ENCODE measurements at places on chromosomes 11 and 22.

DNA sequence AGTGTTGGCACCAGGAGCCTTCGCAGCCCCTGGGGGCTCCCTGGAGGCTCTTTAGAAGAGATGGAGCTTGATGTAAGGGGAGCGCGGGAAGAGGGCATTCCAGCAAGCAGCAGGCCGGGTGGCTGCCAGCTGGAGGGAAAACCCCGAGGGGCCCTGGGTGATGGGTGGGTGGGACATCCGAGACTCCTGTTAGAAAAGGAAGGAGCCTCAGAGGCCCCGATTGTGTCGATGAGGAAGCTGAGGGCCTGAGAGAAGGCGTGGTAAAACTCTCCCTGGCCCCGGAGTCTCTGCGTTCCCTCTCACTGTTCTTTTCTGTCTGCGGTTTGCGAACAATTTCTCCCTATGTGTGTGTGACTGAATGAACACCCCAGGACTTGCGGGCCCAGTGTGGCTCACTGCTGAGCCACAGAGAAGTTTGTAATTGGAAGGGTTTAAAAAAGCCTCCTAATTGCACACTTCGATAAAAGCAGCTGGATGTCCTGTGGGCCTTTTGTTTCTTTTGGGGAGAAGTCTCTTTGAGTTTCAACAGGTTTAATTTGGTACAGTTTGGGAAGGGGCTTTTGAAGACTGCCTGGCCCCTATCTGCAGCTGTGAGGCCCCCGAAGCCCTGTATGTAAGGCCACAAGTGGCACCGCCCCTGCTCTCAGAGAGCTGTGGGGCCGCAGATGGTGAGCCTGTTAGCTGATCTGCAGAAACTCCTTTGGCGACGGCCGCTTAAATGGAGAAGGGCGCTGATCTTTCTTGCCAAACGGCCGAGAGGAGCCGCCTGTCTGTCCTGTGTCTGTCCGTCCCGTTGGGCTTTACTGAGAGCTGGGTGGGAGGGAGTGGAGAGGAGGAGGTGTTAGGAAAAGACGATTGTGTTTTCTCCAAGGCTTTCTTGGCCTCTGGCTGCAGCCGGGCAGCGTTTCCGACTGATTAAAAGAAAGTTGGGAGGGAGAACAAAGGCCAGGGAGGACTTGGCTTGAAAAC is 2.0 kb downstream of the FBLN1 start:
- no peak for DNase-seq

DNA sequence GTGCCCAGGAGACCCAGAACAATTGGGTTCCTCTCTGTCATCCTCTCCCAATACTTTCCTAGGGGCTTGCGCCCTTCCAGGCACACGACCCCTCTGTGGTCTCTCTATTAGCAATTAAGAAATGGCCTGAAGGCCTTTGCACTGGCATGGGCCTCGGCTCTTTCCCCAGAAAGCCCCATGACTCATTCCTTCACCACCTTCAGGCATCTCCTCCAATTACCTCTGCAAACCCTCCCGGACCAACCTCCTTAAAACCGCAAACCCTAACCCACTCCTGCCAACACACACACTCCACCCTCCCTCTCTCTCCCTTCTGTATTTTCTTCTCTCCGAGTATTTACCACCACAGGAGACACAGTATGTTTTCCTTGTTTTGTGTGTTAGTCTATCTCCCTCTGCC is 36.7 kb downstream of the LARGE1 start:
- no peak for DNase-seq

DNA sequence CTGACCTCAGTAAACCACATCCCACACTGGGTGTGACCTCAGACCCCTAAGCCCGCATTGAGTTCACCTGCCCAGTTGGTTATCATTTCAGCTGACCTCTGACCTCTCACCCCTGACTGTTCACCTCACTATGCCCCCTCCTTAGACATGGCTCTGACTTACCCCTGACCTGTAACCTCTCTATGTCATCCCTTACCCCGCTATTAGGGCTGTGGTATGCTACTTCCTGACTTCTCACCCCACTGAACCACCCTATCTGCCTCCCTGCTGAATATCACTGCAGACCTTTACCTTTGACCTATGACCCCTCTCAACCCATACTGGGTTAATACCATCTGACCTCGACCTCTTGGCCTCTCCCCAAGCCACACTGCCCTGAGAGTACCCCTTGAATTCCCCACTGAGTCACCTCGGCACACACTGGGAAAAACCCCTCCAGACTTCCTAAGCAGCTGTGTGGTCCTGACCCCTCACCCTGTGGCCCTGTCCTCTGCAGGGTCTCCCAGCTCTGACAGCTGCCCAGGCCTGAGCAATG is 8.3 kb downstream of the PLCB3 start:
- DNase-seq: no peak

DNA sequence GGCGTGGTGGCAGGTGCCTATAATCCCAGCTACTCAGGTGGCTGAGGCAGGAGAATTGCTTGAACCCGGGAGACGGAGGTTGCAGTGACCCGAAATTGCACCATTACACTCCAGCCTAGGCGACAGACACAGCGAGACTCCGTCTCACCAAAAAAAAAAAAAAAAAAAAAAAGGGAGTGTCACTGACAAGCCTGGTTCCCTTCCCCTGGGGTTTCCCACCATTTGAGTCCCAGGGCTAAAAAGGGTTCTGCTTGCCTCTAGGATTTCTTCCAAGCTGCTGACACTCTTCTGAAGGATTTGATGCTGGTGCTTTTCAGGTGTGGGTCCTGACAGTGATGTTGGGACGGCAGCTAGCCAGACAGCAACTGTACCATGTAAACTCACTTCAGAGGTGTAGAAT is 1.3 kb upstream of the CCDC88B start:
- DNase-seq: no peak

DNA sequence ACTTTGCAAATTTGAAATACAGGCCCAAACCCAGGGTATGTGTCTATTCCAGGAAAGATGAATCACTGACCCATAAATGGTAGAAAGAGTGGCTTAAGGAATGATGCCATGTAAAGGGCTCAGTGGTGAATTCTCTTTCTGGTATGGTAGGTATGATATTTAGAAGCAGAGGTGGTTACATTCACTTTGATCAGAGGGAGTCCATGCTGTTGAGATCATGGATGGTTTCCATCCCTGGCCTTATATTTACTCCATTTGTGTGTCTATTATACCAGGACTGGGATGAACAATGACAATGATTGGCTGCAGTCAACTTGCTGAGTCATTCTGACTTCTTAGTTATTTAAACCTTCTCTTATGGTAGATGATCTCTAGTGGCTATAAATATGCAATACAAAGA is 419.8 kb upstream of the LRRC4C start:
- DNase-seq: no peak

DNA sequence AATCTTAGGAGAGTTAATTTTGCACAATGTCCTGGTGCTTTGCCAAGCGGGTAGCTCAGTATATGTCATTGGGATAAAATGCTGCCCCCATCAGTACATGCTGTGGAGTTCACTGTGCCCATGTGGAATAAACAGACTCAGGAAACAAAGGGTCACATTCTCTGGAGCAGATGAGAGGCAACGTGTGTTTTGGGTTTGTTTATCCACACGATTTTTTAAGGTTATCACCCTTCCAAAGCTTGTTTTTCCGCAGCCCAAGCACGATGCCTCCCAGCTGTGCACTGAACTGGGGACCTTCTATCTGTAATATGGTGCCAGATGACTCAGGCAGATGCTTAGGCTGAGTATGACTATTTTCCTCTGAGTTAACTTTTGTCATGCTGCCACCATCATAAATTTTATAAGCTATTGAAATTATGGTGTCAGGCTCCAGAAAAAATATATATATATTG is 6.5 kb downstream of the OR4D6 start:
- no peak for DNase-seq

Measured in activated naive CD4-positive, alpha-beta T cell treated with anti-CD3 and anti-CD28 coated beads, Interleukin-2, amount 50 U/mL, for 16 hours (primary cell).